Smooth muscle cell of the umbilical artery (primary cell): ENCODE measurements at places on chromosomes 5 and 9. TPM values are rescaled to one million over a fixed set of nuclear protein-coding genes. Genes with fewer than 3 reads are reported as not detected.

Gene CPEB4
- total RNA-seq = 25.2 and 26.6 TPM in 2 replicates

Gene IL4
- not detected in 2 replicates for total RNA-seq

Gene EIF4EBP3
- total RNA-seq = 0.28 TPM in 1 of 2 replicates, not detected in the other

Gene IFNB1
- 0.30 TPM in 1 of 2 replicates, not detected in the other for total RNA-seq

Gene AP3B1
- 58.2 and 77.3 TPM in 2 replicates for total RNA-seq

Gene PLK2
- 300 and 543 TPM in 2 replicates for total RNA-seq

Gene ABO
- not detected in 2 replicates for total RNA-seq

Gene ANKRD55
- under 0.01 TPM in 1 of 2 replicates, not detected in the other for total RNA-seq

Gene VCAN
- total RNA-seq = 1,857 and 2,662 TPM in 2 replicates

Gene CD274
- 2.7 and 22.5 TPM in 2 replicates for total RNA-seq

Gene GRM6
- not detected in 2 replicates for total RNA-seq

Gene SHISAL2B
- total RNA-seq = not detected in 2 replicates

Gene FOXI1
- not detected in 2 replicates for total RNA-seq

Gene IRGM
- total RNA-seq = not detected in 2 replicates

Gene FIBCD1
- total RNA-seq = 16.9 and 26.0 TPM in 2 replicates

Gene CATSPER3
- not detected in 2 replicates for total RNA-seq

Gene AQP7
- total RNA-seq = not detected in 2 replicates

Gene BAAT
- 0.23 TPM in 1 of 2 replicates, not detected in the other for total RNA-seq

Gene ZNF883
- 1.2 and 3.2 TPM in 2 replicates for total RNA-seq
